Endothelial cell (in vitro differentiated cells): ENCODE measurements at places on chromosomes 6 and 20.

DNA sequence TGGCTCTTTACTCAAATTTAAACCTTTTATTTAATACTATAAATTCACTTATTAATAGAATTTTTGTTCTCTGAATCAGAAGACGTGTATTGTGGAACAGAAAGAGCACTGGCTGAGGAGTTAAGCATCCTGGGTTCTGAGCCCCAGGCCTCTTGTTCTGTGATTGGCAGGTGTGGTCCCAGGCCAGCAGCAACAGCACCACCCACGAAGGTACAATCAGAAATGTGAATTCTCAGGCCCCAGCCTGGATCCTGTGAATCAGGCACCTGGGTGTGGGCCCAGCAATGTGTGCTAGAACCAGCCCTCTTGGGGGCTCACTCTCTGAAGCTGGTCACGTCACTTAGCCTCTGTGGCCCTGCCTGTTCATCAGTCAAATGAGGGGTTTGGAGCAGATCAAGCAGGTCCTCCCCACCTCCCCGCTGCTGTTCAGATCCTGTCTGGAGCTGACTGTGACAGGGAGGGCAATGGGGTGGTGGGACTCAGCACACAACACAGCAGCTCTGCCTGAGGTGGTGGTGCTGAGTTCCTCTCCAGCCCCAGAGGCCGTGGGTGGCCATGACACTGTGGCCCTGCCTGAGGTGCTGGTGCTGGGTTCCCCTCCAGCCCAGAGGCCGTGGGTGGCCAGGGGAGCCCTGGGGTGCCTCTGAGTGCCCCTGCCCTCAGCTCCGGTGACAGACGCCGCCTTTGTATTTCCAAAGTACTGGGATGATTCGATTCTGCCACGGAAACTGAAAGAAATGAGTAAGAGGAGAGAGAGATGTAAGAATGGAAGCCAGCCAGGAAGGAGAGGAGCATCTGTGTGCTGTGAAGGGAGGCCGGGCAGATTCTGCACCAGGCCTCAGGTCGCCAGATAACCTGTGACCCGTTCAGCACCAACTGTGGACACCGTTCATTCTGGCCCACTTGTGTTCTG is 41.6 kb upstream of the FRMD1 start:
- DNase-seq = no peak

GRCh38 chr6:149560736-149561135 is 5.4 kb upstream of the GINM1 start:
- peak; percentile 36 for DNase-seq

- no peak for DNase-seq
These were observed 3.3 kb upstream of the APMAP start for GRCh38 chr20:24995741-24996448.

DNA sequence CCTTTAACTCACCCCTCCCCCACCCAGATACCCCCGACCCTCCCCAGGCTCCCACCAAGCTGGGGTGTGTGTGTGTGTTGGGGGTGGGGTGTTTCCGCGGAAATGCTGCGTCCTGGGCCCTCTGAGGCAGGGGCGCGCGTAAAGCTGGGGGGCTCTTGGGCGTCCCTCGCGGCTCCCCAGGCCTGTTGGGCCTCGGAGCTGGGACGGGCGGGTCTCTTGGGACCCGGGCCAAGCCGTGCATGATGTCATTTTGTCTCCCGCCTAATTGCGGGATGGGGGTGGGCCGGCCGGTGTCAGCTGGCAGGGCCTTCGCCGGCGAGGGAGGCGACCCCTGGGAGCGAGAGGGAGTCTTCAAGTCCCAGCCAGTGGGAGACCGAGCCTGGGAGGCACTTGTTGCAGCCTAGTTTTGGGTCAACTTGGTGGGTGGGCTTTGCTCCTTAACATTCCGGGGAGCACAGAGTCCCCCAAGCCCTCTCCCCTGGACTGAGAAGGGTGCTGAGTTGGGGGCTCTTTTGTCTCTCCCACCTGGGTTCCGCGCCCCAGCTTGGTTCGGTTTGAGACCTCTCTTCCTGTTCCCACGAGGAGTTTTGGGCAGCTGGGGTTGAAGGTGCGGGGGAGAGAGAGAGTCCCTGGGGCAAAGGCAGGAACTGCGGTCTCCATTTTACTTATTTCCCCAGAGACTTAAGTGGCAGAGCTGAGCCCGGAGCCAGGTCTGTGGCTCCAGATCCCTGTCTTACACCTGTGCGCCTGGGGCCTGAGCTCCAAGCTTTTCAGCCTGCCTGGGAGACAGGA is 623 bp downstream of the MYBL2 start:
- peak; percentile 34 for DNase-seq

DNA sequence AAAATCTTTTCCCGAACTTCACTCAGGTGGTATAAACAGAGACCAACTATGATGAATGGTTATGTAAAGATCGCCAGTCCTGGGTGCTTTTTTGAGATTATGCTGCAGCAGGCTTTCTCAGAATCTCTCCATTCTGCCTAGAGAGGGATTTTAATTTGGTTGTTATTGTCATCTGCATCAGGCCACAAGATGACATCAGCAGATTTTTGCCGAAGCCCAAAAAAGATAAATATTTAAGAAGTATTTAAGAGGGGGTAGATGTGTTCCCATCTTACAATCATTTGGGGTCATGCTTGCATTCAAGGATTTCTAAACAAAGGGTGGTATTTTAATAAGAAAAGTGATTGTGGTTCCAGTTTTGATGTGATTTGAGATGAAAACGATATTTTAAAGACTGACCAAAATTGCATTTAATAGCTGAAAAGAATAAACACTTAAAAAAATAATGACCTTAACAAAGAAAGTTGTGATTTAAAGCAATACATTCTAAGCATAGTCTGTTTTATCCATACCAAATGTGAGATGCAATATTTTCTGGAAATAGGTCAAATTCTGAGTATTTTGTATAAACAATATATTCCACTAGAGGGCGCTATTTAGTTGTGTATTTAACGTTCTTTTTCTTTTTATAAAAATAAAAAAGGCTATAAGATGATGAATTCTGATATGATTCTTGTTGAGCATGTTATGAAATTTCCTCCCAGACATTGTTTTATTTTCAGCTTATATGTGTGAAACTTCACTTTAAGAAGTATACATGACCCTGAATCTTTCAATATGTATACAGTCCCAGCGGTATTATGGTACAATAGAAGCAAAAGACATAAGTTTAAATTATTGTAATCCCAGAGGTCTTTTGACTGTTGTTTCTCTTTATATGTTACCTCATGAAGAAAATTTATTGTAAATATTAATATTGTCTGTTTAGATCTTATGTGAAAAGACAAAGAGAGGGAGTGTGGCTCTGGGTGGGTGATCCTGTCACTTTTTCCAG is 51.0 kb upstream of the ZFP64 start:
- DNase-seq = no peak

DNA sequence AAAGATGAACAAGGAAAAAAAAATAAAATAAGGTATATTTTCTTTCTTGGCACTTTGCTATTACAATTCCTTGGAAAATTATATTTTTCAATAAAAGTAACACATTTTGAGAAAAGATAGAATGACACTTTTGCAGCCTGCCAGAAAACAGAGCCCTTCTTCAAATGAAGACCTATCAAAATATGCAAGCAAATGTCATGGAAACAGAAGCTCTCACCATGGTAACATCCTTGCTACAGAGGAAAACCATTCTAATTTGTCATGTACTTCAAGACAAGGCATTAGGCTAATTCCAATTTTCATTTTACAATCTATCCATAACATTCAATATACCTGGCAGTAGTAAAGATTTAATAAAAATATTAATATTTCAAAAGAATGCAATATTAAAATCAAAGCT is 177.9 kb downstream of the RNGTT start:
- DNase-seq = no peak

DNA sequence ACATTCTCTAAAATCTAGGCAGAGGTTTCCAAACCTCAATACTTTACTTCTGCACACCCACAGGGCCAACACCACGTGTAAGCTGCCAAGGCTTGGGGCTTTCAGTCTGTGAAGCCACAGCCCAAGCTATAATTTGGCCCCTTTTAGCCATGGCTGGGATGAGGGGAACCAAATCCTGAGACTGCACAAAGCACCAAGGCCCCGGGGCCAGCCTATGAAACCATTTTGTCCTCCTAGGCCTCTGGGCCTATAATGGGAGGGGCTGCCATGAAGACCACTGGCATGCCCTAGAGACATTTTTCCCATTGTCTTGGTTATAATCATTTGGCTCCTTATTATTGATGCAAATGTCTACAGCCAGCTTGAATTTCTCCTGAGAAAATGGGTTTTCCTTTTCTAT is 513.0 kb upstream of the ADGRB3 start:
- DNase-seq = no peak

DNA sequence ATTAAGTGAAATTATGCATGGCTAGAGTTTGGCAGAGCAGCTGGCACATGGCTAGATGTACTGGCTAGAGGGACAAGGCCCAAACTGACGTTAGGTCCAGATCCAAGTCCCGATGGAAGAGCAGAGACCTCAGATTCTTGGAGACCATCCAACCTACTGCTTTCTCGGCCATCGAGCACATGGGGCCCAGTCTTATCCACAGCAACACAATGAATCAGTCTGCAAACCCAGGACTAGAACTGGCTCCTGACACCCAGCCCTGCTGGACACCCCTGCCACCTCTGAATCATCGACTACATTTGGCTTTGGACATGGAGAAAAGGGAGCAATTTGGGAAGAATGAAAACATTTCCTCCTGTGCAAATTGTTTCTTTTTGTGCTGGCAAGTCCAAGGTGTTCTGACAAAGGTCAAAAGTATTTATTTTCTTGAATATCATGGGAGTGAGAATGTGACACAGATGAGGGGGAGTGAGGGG is 23.9 kb upstream of the YWHAB start:
- DNase-seq = no peak

GRCh38 chr20:44355498-44356352 is at the start of gene HNF4A:
Gene HNF4A (plus strand): TSS chr20:44355699. CDS start chr20:44355805, 106 bp downstream.
- no peak for DNase-seq

- no peak for DNase-seq
These were observed 88.9 kb upstream of the FOXQ1 start for GRCh38 chr6:1222728-1223595.

DNA sequence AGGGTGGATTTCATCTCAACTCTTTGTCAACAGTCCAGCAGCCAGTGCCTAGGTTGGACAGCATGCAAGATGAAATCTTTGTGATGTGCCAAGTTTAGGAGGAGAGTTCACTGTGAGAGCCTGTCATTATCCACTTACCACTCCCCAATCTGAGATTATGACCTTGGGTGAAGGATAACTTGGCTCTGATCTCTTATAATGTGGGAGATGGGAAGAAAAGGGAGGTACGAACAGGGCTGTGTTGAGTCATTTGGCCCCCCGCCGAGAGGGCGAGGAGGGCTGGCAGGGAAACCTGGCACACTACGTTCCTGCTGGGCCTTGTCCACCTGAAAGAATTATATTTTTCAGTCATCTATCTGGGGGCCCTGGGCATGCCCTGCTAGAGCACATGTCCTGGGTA is 35.8 kb downstream of the LAMA4 start:
- DNase-seq = no peak

- no peak for DNase-seq
These were observed 29.8 kb downstream of the DCBLD1 start for GRCh38 chr6:117512056-117512828.

DNA sequence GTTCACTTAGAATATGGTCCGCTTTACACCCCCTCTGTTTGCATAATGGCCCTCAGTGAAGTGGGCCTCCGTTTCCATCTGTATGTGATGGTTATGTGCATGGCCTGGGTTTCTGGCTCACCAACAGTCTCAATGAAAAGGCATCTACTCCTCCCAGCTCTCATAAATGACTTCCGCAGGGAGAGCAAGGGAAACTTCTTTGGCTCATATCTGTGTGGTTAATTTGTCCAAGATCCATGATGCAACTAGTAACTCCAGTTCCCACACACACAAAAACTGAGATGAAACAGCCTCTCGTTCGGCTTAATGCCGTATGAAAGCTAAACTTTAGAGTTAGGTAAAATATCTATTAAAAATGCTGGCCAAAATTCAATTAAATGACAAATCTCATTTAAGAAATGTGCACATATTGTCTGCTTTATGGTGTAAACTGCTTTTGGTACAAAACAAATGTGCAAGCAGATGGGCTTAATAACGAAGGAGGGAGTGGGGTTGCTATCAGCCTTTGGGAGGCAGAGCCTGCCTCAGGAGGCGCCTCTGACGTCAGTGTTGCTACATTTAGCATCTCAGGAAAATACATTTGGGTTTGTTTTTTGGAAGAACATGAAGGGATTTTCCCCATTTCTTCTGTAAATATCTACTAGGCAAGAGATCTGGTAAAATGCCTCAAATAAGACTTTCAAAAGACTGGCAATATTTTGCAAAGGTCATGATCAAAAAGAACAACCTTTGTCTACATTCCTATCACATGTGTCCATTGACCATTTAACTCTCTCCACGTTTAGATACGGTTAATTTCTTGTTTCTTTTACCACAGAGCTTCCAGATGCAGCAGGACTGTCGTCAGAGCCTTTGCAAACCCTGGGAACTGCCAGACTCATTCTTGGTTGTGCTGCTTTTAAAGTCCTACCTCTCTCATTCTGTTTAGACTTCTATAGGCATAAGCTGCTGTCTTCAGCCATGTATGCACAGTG is 96.8 kb downstream of the ARMC2 start:
- DNase-seq = no peak

DNA sequence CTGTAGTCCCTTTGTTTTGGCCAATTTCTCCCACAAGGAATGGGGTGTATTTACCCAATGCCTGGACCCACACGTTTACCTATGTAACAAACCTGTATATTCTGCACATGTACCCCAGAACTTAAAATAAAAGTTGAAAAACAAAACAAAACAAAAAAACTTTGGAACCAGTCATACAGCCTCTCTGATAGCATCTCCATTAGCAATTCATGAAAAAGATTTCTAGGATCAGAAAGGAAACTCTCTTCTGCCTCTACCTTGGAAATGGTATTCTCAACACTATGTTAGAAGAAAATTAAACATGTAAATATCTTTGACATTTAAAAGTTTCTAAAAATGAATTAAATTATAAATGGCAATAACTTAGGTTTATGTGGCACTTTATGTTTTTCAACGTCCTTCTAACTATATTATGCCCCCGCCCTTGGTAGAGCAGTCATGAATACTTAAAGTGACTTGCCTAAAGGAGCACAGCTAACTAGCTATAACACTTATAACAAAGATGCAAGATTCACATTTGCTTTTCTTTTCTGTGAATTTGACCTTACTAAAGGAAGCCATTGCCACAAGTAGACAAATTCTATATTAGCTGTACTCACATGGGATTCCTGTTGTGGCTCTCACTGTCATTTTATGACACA is 147.5 kb upstream of the FKBP1C start:
- no peak for DNase-seq

- no peak for DNase-seq
These were observed 153.1 kb downstream of the RCAN2 start for GRCh38 chr6:46338131-46338530.

DNA sequence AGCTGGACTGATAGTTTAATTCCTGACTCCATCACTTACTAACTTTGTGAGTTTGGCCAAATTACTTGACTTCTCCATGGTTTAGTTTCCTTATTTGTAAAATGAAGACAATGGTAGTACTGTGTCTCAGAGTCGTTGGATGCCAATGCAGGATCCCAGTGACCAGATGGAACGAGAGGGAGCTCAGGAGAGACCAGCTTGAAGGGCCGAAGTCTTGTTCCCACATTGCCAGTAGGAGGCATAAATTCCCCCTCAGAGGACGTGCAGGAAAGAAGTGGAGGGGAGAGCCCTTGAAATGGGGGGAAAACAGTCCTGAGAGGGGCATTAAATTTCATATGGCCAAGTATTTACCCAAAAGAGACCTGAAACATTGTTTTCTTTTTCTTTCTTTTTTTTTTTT is 2.1 kb upstream of the MUC22 start:
- no peak for DNase-seq
